ENCODE measurements at places on chromosomes 1 and 21.

DNA sequence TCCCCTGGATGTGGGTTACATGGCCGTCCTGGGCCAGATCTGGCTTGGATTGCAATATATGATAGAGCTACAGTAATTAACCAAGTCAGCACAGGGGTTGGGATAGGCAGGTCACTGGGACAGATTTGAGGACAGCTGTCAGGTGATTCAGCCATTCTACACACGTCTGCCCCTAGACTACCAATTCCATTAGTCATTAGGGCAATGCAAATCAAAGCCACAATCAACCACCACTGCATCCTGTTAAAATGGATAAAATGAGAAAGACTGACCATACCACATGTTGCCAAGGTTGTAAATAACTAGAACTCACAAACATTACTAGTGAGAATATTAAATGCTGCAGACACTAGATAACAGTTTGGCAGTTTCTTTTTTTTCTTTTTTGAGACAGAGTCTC is 16.0 kb downstream of the C21orf58 start:
- no peak for DNase-seq

- DNase-seq: no peak
These were observed 2.5 kb downstream of the KIF21B start for GRCh38 chr1:201020721-201021629.

- no peak for DNase-seq
These were observed 638.2 kb downstream of the MRPL39 start for GRCh38 chr21:24969068-24969467.

GRCh38 chr1:187110351-187110750 is 281.6 kb downstream of the PLA2G4A start:
- no peak for DNase-seq

GRCh38 chr1:41418857-41419583 is 57.8 kb downstream of the FOXO6 start:
- no peak for DNase-seq

DNA sequence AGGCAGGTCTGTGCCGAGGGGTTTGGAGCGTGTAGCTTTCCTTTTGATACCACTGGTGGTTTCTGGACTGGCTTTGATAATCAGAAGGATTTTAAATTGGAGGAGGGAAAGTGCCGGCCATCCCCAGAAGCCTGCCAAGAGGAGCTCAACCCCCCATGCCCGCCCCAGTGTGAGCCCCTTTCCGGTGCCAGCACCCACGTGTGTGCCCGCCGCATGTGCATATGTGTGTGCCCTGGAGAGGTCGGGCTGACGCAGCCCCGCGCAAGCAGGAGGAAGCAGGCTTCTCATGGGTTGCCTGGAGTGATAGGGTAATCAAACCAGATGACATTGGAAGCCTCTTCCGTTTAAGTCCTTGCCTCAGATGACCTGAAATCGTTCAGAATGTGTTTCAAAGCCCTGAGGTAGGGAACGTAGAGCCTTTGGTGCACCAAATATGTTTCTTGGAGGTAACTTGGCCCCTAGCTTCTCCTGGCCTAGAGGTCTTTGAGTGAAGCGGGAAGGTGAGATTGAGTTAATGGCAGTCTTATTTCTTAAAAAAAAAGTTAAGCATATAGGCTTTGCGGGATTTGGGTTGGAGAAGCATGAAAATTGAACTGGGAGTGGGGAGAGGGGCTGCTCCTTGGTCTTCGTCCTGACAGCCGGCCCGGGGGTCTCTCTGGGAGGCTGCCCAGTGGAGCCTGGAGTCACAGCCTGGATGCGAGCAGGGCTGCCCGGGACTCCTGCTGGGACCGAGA is 34.1 kb upstream of the ARHGEF16 start:
- DNase-seq: no peak

- DNase-seq: no peak
These were observed 15.2 kb downstream of the GIPC2 start for GRCh38 chr1:78060857-78061563.

- DNase-seq: no peak
These were observed 44.8 kb upstream of the ZNF326 start for GRCh38 chr1:89949991-89950624.

DNA sequence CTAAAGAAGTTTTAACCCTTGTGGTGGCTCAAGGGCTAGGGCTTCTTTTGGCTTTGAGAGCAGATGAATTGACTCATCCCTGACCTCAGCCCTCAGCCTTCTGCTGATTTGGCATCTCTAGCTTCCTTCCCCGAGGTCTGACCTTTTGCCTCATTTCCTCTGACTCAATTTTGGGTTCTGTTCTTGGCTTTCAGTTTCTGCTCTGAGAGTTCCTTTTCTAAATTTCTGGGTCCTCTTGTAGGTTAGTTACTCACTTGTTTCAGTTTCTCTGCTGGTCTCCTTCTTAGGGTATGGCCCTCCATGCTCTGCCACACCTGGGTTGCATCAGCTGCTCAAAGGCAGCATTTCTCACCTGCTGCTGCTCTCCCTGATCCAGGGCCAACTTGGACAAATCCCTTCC is 19.4 kb downstream of the PDE4B start:
- DNase-seq: no peak

DNA sequence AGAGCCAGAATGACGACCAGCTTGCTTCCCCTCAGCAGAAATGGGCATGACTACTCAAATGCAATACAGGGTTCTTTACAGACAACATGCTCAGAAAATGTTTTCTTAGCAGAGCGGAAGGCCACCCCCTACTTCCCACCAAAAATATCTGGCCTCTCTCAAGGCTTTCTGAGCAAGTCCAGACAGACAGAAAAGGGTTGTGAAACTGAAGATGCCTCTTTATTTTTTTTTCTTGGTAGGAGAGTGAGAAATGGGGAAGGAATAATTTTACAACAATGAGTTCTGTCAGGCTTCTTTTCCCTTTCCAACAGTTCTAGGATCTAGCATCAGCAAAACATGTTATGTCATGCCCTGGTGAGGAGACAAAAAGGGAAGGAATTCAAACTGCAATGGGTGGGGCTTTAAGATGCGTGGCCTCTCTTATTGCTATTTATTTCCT is 172.0 kb upstream of the CAMK1G start:
- no peak for DNase-seq

DNA sequence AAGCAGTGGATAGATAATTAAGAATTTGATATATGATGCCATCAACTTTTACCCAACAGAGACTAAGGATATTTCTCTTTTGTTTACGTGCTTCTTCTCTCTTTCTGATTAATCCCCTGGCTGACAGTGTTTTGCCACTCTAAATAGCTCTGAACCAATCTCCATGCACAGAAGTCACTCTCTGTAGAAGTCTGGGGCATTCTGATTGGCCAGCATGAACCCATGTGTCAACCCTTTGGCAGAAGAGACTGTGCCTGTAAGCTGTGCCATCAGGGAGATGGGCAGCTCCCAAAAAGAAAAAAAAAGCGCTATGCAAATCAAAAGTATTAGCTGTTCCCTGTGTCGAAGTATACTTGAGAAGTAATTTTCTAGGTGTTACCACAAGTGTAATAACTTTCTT is 34.1 kb upstream of the NRIP1 start:
- DNase-seq: no peak

GRCh38 chr1:12052008-12052573 is 11.0 kb upstream of the TNFRSF8 start:
- DNase-seq: peak; percentile 26

- DNase-seq: no peak
These were observed 58.6 kb upstream of the ZNF281 start for GRCh38 chr1:200468264-200469001.

DNA sequence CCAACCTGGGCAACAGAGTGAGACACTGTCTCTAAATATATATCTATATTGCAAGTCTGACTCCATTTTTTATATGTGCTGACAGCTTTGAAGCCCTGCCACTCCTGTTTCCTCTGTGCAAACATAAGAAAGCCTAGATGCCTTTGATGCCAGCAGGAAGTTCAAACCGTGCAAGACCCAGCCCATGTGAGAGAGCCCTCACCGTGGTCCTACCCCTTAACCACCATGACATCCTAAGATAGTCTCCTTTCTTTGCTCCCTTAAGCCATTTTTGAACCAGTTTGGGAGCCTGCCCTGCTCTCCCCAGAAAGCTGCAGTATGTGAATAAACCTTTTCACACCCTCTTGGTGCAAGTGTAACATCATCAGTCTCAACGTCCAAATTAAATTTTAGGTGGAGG is 3.7 kb upstream of the DIPK1A start:
- no peak for DNase-seq

GRCh38 chr1:231611851-231612250 is 14.7 kb upstream of the DISC1 start:
- no peak for DNase-seq

GRCh38 chr1:186735463-186735862 is 55.2 kb upstream of the PTGS2 start:
- DNase-seq: no peak

DNA sequence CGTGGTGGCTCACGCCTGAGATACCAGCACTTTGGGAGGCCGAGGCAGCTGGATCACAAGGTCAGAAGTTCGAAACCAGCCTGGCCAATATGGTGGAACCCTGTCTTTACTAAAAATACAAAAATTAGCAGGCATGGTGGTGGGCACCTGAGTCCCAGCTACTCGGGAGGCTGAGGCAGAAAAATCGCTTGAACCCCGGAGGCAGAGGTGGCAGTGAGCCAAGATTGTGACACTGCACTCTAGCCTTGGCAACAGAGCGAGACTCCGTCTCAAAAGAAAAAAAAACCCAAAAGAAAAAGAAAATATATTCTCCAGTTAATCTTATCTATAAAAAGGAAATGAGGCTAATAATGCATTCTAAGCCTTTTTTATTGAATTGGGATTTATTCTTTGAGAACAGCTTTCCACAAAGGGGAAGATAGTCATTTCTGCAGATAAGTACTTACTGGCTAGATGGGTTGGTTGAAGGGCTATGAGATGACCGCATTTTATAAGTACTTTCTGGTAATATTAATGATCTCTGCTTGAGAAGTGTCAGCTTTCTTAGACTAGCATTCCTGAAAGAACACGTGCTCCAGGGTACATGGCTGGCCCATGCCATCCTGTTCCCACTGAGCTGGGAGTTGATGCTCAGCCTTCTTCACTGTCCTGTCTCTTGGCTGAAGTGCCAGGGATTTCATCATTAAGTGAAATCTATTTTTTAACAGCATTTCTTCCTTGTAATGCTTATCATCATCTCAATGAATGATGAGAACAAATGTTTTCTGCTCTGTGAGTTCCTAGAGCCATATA is 57.9 kb downstream of the SASS6 start:
- no peak for DNase-seq

DNA sequence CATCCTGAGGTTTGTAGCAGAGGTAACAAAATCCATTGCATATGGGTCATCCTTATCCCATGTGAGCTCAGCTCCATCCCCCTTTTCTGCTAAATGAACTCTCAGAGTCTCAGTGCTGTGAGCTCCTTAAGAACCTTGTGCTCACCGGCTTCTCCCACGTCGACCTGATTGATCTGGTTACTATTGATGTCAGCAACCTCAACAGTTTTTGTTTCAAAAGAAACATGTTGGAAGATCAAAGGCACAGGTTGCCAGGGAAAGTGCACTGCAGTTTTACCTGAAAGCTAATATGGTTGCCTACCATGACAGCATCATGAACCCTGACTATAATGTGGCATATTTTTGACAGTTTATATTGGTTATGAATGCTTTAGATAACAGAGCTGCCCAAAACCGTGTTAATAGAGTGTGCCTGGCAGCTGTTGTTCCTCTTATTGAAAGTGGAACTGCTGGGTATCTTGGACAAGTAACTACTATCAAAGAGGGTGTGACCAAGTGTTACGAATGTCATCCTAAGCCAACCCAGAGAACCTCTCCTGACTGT is 131.4 kb downstream of the HS2ST1 start:
- DNase-seq: no peak

GRCh38 chr1:68175621-68176398 is 56.5 kb downstream of the WLS start:
- no peak for DNase-seq

DNA sequence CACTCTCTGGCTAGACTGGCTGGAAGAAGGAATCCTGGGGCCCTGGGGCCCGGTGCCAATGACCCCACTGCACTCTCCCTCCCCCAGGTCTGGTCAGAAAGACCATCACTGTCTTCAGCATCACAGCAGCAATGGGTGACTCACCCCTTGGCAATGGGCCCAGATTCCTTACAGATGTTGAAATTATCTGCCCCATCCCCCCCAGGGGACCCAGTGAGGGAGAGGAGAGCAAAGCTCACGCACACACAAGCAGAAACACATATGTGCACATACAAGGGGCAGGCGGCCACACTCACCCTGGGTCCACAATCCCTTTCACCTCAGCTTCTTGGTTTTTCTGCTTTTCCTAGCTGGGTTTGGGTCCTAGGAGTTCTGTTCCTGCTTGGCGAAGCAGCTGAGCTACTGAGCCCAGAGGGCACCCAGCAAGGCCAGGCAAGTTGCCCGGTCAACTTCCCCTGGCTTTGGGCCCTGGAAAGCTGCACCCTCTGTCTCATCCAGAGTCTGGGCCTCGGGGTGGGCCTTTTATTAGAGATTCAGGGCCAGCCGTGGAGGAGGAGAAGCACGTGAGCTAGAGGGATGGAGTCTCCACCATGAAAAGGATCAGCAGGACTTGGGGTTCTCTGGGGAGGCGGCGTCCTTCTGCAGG is 2.6 kb downstream of the COL16A1 start:
- DNase-seq: no peak

DNA sequence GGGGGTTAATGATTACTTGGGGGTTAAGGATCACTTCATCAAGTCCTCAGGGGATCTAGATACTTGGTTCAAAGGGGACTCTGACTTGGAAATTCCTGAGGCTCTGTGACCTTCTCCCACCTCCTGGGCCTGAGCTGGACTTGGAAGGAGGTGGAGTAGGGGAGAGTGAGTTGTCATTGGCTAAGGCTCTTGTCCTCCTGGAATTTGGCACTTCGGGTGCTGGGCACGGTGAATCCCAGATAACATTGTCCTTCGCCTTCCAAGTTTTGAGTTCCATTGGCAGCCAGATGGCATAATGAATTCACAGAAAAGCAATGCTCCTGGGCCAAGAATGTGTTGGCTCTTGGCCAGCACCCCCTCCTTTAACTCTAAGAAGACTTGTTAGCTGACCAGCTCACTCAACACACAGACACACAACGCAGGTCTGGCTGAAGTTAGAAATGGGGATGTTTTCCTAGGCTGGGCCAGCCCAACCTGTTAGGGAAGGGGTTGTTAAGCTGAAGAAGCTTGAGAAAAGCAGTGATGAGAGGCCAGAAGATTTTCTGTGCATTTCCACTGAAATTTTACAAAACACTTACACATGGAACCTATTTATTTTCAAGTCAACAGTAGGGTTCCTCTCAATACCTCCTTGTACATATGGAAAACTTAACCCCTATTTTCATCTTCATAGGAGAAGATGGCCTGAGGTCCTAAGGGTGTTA is 29.7 kb downstream of the SLC26A9 start:
- no peak for DNase-seq

DNA sequence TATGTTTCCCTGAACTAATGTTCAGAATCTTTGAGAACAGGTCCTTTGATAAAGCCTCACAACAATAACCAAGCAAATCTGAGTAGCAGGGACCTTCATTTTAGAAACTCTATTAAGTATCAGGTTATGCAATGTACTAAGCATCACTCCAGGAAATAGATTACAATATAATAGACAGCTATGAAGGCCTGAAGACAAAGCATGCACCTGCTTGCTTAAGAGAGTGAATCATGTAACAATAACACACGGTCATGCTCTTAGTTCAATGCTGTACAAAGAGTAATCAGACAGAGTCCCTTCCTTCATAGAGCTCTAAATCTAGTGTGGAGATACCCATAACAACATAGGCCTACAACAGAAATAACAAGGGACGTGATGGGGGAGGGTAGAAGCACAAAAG is 8.1 kb upstream of the CMPK1 start:
- no peak for DNase-seq

- no peak for DNase-seq
These were observed 300.3 kb upstream of the B3GALT2 start for GRCh38 chr1:193486671-193487229.

Measured in activated CD4-positive, CD25-positive, alpha-beta regulatory T cell (primary cell).